ENCODE measurements at places on chromosomes 7 and 10.

GRCh38 chr10:101429423-101429822 is 75.5 kb downstream of the BTRC start:
- no peak for DNase-seq

DNA sequence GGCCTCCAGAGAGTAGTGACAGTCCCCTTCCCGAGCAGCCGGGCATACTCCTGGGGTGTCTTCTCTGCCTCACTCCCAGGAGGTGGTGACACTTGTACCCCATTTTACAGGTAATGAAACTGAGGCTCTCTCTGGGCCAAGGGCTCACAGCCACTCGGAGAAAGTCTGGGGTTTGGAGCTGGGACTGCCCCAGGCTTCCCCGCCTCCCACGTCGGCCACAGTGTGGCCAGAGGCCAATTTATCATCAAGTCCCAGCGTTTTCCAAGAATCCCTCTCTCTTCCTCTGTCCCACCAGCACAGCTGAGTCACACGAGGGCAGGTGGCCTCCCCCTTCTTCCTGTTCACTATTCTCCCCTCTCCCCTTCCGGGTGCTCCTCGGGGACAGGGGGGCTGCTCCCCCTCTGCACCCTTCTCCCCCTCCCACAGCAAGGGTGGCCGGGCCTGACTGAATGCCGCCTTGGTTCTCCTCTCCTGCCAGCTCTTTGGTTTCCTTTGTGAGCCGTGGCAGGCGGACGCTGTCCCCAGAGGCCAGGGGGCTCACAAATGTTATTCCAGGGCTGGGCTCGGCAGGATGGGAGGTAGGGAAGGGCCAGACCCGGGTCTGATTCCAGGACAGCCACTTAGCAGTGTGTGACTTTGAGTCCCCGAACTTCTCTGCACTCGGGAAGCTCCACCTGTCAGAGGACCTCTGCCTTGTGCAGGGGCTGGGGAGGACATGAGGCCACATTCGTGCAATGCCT is 17.7 kb downstream of the CLIP2 start:
- DNase-seq: peak; percentile 86

GRCh38 chr7:38438970-38439369 is 165.5 kb upstream of the TARP start:
- no peak for DNase-seq

DNA sequence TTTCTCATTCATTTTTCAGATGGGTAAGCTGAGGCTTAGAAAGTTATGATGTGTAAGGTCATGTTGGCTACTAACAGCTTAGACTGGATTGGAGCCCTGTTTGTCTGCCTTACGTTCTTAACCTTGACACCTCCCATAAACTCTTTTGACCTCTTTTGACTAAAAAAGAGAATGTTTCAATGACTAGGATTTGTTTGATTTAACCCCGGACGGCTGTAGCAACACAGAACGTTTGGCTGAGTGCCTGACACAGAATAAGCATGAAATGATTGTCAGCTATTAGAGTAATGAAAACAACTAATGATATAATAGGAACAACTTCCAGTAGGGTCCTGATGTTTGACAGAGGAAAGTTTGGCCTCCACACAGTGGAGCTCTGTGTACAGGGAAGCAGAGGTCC is 83.3 kb upstream of the PDZD8 start:
- no peak for DNase-seq

DNA sequence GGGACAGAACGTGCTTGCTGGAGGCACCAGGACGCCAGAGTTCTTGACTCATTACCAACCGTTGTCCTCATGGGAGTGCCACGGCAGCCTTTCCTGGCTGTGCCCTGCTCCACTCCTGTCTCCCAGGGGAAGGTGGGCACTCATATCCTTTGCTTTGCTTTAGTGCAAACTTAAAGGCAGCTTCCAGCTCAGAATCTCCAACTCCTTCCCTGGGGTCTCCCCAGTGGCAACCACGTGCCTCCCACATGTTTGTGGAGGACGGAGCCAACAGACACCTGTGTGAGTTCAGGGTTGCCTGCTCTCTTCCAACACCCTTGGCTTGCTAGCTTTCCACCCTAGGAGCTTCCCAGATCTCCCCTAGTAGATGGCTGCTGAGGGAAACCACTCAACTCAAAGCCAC is 52.0 kb upstream of the HMX3 start:
- no peak for DNase-seq

- DNase-seq: no peak
Measured at GRCh38 chr7:8212638-8213037, 49.3 kb downstream of the ICA1 start.

- DNase-seq: no peak
Measured at GRCh38 chr10:110200503-110200902, 6.9 kb upstream of the MXI1 start.

DNA sequence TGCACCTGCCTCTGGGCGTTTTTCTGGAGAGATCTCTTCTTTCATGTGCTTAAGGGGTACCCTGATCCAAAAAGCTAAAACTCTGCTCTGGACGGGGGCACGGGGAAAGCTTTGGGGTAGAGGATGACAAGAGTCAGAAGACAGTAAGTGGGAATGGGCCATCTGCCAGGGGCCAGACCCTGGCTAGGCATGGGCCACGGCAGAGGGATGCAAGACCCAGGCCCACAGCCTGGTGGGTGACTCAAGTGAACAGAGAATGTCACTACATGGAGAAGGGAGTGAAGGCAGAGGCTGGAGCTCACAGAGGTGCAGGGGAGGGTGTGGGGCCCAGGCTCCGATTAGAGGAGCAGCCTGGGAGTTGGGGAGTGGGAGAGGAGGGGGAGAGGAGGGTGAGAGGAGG is 15.3 kb downstream of the FLNC start:
- no peak for DNase-seq

DNA sequence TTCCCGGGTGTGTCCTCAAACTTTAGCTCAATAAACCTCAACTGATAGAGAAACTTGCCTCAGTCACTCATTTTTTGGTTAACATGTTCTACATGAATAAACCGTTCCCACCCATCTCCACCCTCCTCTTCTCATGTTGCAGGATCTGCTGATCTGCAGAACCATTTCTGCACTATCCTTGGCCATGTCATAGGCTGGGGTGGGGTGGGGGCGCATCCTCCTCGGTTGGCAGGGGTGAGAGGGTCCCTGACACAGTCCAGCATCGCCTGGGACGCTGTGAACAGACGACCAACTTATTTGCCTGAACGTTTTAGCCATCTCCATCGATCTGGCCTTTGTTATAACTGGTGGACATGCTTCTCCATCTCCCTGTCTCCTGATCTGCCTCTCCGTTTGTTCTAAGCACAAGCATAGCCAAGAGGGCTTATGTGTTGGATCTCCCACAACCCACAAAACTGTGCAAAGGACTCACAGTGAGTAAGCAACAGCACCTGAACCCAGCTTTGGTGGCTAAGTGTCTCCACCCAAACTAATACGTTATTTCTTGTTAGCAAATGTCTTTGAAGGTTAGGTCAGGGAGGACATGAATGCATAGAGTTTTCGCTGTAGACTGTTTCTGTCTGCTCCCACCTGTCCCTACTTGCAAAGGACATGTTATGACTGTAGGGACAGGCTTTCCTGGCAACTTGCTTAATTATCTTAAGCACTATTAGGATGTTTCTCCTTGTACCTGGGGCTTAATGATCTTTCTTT is 51.7 kb downstream of the PRKCQ start:
- DNase-seq: no peak

DNA sequence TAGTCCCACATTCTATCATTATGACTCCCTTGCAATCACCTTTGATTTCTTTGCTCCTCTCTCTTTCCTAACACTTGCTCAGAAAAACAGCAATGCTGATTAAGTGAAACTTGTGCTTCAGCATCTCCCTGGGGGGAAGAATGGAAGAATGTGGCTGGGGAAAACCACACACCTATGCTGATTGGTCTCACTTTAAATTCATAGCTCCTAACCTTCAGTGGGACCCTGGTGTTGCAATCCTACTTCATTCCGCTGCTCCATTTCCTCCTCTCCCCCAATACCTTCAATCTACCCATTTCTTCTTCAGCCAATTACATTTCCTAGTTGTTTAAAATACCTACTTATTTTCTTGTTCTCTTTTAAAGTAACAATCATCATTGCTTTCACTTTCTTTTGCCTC is 1166.7 kb upstream of the C7orf33 start:
- no peak for DNase-seq

GRCh38 chr10:103759100-103759781 is 96.1 kb downstream of the SH3PXD2A start:
- peak; percentile 71 for DNase-seq

DNA sequence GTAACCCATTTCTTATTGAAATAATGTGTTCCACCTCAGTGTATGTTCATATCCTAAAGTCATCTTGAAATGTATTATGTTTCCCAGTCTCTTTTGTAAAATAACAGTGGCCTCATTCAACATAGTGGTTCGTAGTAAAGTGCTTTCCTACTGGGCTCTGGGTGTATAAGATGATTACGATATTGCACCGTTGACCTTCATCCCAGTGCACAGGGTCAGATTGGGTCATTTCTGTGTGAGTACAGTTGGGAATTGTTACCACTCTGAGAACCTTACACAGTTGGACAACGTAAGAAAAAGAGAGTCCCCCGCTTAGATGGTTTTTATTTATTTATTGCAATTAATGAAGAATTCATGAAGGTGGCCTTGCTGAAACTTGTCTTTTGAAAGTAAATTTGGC is 135.6 kb downstream of the CHN2 start:
- no peak for DNase-seq

GRCh38 chr7:46993396-46993795 is 588.5 kb downstream of the TNS3 start:
- DNase-seq: no peak

DNA sequence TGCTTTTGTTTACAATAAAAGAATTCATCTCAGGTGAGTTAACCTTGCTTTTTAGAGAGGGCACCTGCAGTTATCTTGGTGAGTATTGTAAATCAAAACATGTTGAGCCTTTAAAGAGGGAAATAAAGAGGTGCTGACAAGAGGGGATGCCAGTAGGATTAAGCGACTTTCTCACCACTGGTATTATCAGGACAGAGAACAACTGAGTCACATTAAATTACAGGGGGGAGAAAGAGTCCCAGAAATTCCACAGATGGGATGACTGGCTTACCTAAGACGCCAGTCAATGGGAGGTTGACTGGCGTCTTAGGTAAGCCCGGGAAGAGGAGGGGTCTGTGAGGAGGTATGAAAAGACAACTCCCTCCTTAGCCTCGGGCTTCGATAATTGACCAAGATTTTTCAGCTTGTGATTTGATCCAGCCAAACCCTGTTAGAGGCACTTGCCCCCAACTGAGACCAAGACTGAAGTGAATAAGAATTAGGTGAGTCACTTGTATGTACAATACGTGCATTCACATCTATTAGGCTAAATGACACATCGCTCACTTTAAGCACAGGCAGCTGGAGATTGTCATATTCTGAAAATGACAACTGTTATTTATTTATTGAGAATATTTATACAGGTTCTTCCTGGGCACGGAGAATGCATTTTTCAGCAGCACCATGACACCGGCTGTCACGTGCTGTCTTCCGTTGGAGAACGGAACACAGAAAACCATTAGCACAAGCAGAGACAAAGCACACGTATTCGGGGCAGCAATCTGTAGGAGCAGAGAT is 117.6 kb downstream of the SEM1 start:
- no peak for DNase-seq

- no peak for DNase-seq
Measured at GRCh38 chr10:47457826-47458225, 26.1 kb downstream of the ANXA8 start.

GRCh38 chr7:127937066-127937680 is 94.1 kb downstream of the LRRC4 start:
- no peak for DNase-seq

- peak; percentile 4 for DNase-seq
Measured at GRCh38 chr10:12484941-12485805, 135.8 kb downstream of the CAMK1D start.

DNA sequence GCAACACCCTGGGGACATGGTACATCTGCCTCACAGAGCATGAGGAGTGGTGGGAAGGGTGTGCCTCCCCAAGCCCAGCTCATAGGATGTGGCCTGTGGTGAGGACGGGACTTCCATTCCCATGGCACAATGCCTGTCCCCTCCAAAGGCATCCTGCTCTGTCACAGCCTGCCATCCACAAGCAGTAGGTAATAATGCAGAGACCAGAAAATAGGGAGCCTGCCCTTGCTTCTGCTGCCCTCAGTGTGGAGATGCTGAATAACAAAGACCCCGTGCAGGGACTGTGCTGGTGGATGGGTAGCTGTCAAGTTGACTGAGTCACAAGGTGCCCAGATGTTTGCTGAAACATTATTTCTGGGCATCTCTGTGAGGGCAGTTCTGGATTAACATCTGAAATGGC is 199.9 kb upstream of the GRB10 start:
- DNase-seq: peak; percentile 2

DNA sequence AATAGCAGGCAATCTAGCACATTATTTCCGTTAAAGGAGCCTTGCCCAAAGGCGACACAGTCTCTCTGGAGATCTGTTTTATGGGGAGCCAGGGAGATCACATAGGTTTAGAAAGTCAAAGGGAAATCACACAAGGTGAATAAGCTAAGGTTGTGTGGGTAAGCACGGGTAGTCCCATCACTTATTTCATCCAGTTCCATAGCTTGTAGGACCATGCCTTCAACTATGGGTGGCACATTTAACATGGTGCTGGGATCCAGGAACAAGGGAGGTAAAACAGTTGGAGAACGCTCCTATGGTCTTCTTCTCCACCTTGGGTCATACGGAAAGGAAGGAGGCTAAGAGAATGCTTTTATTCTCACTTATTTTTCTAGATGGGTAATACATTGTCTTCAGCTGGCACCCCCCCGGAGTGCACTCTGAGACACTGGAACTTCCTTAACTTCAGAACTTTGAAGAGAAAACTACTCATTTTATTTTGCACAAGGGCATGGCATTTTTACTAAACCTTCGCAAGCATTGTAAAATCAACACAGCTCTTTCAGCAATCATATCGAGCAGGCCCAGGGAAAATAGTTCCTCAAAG is 435.4 kb downstream of the KIF20B start:
- DNase-seq: no peak

DNA sequence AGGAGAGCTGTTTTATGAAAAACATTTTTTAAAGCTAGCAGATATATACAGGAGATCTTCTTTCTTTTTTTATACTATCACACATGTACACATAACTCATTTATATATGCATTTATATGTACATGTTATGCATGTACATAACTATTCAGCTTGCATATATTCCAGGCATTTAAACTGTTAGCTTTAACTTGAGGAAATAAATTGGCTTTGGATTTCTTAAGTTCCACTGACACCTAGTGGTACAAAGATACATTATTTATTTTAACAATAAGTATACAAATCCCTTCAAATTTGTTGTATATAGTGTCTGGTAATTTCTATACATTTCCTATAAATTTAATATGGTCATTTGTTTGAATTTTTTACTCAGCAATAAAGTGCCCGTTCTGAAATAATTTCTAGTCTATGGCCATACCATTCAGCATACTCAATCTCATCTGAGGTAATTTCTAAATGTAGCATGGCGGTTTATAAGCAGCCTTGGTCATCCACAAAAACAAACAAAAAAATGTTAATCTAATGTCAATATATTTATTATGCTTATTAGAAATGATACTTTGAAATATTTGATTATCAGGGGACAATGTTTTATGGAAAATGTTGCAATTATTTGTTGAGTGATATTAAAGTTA is 11.6 kb downstream of the ZDHHC6 start:
- peak; percentile 29 for DNase-seq

- DNase-seq: no peak
Measured at GRCh38 chr7:146232604-146233003, 116.0 kb downstream of the CNTNAP2 start.
